ENCODE measurements at places on chromosomes 3 and 15. TPM values are rescaled to one million over a fixed set of nuclear protein-coding genes. Genes with fewer than 3 reads are reported as not detected.

The CHRM5 gene
- total RNA-seq, result under 0.01 TPM

The GPR62 gene
- total RNA-seq, result under 0.01 TPM

The ETV5 gene
- total RNA-seq, result 30.3 TPM

The PDCD10 gene
- total RNA-seq, result 63.4 TPM

The C3orf33 gene
- total RNA-seq, result 1.3 TPM

The B3GALNT1 gene
- 13.7 TPM for total RNA-seq

All from endothelial cell of coronary artery (primary cell).